ENCODE measurements at places on chromosomes 2 and 18. TPM values are rescaled to one million over a fixed set of nuclear protein-coding genes. Genes with fewer than 3 reads are reported as not detected.
A peak's percentile ranks its signal among the peaks of the same experiment; 100 is the strongest.

DNA sequence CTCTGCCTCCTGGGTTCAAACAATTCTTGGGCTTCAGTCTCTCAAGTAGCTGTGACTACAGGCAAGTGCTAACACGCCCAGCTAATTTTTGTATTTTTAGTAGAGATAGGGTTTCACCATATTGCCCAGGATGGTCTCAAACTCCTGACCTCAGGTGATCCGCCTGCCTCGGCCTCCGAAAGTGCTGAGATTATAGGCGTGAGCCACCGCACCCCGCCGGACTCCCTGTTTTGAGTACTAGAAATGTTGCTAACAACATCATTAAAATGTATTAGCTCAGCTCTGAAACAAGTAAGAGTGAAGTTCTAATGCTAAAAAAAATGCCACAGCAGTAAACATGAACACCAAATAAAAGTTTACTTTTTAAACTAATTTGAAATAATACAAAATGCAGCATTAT lies 937.7 kb downstream of the CPS1 start:
- no peak for DNase-seq

- DNase-seq = no peak
Observed at GRCh38 chr2:171253279-171253678, 92.6 kb upstream of the TLK1 start.

GRCh38 chr18:23532848-23533247 lies 29.5 kb downstream of the RMC1 start:
- DNase-seq = peak; percentile 47

- DNase-seq = no peak
Observed at GRCh38 chr2:457262-457661, 169.4 kb upstream of the ALKAL2 start.

GRCh38 chr2:47554311-47554905 lies 151.5 kb downstream of the MSH2 start:
- DNase-seq = no peak

DNA sequence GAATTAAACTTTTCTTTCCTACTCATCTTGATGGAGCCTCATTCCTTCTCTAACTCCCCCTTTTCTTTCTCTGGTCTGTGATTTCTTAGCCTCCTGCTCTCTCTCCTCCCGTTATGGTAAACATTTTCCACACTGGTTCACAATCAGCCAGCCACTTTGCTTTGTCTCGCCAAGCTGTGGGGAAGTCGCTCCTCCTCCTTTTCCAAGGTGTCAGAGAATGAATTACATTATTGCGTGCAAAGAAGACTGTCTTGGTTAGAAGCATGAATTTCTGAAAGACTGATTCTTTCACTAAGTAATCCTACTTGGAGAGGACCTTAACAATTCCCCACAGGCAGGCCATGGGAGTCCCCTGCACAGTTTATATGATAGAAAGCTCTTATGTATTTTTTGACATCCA lies 46.1 kb downstream of the RASGRP3 start:
- no peak for DNase-seq

- no peak for DNase-seq
Observed at GRCh38 chr2:98607104-98607503, 1.2 kb downstream of the COA5 start.

- DNase-seq = no peak
Observed at GRCh38 chr18:62554061-62554815, 31.4 kb downstream of the ZCCHC2 start.

- no peak for DNase-seq
Observed at GRCh38 chr2:64792995-64793639, 139.4 kb upstream of the SERTAD2 start.

DNA sequence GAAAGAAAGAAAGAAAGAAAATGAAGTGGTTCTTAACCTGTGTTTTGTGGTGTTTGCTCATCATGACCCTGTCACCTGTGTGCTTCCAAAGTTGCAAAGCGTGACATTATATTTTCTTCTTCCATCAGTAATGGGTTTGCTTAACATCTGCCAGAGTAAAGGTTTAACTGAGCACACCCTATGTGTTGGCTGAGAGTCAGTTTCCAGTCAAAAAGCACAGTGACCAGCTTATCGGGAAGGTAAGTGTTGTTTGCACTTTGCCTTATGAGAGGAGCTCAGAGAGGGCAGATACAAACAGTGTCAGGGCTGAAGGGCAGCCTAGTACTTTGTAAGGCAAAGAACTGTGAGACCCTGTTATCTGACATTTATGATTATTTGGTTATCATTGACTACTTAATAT lies 406.2 kb upstream of the CWC22 start:
- DNase-seq = no peak

- DNase-seq = no peak
Observed at GRCh38 chr2:224666951-224667553, 49.1 kb downstream of the CCDC195 start.

GRCh38 chr2:58911877-58912276 lies 670.8 kb upstream of the FANCL start:
- no peak for DNase-seq

DNA sequence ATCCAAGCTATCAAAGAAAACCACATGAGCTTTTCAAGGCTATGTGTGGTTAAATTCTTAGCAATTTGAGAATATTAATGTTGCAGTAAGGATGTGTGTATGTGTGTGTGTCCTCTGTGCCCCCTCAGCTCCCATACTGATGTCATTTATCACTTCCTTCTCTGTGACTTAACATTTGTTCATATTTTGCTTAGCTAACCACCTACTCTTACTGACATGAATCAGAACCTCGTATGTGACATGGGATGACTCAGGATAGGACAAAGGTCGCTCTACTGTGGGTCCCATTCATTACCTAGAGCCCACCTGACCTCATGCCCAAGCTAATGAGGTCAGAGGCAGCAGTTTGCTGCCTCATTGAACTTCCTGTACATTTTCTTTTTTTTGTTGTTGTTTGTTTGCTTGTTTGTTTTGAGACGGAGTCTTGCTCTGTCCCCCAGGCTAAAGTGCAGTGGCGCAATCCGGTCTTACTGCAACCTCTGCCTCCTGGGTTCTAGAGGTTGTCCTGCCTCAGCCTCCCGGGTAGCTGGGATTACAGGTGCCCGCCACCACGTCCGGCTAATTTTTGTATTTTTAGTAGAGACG lies 36.3 kb downstream of the MOGAT1 start:
- no peak for DNase-seq

Gene LRATD1
- total RNA-seq = 19.4 TPM

Gene TEX44
- total RNA-seq = not detected

Gene NMUR1
- total RNA-seq = 0.32 TPM

Gene BMPR2
- total RNA-seq = 95.0 TPM
